Adipocyte (in vitro differentiated cells): ENCODE measurements at places on chromosomes 7 and 10.

- DNase-seq = no peak
Observed at GRCh38 chr10:17212802-17213221, 11.3 kb upstream of the TRDMT1 start.

GRCh38 chr7:155843426-155844018 lies 31.3 kb upstream of the SHH start:
- DNase-seq = no peak

DNA sequence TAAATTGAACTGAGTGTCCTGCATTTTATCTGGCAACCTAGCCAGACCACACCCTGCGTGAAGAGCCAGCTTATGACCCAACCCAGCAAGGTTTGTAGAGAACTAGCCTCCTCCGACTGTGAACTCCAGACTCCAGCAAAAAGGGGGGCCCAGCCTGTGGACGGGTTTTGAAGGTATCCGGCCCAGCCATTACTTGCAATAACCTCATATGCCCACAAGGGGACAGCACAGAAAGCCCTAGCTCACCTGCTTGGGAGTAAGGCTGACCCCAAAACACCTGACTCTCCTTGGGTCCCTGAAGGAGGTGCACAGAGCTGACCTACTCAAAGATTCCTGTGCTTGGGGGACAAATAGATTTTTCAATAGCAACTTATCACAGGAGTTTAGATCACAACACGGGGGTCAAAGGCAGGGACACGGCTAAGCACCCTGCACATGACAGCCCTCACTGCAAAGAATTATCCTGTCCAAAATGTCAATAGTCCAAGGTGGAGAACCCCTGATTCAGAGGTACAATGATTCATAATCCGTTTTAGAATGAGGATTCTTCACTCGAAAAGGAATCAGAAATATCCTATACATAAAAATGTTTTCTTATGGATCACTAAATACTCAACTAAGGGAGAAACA lies 4.6 kb downstream of the TRPV6 start:
- peak; percentile 46 for DNase-seq

DNA sequence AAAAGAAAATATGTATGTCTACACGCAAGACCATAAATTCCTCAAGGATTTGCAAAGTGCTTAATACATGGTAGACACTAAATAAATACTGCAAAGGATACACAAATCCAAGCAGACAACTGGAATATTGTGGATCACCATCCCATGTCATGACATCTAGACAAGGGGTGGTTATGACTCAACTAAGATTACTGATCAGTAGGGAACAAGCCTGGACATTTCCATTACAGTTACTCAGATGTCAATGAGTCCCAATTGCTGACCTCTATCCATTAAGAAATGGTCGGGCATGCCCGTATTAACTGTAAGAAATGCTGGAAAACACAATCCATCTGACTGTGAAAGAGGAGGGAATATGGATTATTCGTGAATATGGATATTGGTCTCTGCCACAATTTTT lies 27.6 kb upstream of the RUFY2 start:
- DNase-seq = no peak

GRCh38 chr7:100466653-100467605 lies 2.9 kb upstream of the SPACDR start:
- no peak for DNase-seq

DNA sequence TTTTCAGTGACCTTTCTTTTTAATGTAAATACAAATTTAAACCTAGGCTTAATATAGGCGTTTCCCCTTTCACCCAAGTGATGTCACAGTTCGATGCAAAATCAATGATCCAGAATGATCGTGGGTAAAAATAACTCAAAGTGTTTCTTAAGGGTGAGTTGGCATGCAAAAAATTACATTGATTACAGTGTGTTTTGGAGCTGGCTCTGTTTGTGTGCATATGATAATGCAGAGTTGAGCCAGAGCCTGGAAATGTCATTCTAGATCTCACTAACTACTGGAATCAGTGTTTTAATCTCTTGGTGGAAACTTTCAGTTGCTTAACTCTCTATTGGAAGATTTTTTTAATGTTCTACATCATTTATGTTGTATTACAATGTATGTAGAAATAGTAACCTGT lies 72.5 kb upstream of the MXI1 start:
- peak; percentile 34 for DNase-seq

GRCh38 chr10:116150606-116151005 lies 122.4 kb downstream of the GFRA1 start:
- no peak for DNase-seq

DNA sequence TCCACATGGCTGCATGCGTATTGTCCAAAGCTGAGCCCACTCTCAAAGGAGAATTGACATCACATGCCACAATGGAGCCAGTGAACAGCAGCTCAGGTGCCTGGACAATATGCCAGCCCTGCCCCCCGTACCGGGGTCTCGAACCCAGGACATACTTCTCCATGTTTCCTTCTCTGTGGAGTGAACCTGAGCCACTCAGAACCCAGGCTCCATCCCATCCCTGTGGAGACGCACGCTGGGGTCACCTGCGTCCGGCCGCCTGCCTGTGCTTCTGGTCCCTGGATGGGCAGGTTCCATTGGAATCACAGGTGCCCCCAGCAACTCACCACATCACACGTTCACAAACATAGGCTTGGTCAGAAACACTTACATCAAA lies 229.8 kb downstream of the DNAJB6 start:
- no peak for DNase-seq

- no peak for DNase-seq
Observed at GRCh38 chr7:95530881-95531280, 45.1 kb downstream of the ASB4 start.

DNA sequence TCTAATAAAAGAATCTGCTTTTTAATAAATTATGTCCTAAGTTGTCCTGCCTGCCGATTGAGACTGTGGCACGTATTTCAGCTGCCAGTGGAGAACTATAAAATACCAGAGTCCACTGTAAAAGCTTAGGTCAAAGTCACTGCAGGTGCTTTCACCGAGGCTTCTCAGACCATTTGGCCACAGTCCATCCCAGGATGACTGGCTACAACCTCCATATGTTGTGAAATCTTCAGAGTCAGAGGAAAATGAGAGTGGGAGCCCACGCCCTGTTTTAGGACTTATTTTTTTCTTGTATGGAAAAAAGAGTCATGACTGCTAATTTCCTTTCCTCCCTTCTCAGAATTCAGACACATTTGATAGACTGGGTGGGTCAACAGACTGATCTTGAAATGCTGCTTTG lies 182.9 kb downstream of the ANK3 start:
- peak; percentile 34 for DNase-seq

DNA sequence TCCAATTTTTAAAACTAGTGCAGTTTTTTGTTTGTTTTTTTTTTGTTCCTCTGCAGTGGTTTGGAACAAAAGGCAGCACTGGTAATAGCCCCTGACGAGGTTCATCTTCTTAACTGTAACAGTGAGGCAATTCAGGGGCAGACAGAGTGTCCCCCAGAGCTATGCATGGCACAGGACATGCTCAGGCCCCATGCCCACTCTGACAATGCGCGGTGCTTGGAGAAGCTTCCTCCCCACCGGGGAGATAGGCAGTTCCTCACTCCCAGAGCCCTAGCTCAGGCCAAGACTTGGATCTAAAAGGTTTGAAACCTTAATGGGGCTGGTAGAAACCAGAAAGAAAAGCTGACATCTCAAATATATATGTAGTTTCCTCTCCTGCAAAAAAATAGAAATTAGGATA lies 17.9 kb upstream of the MPP7 start:
- no peak for DNase-seq

GRCh38 chr10:122988501-122988900 lies 8.3 kb downstream of the PSTK start:
- no peak for DNase-seq

GRCh38 chr10:61662794-61663259 lies at the start of gene CABCOCO1:
Gene CABCOCO1, plus strand, starts transcription at chr10:61662929. Its CDS starts 44 bp downstream, at chr10:61662973.
- DNase-seq = peak; percentile 81

- DNase-seq = no peak
Observed at GRCh38 chr10:11141571-11142091, 124.0 kb downstream of the CELF2 start.

DNA sequence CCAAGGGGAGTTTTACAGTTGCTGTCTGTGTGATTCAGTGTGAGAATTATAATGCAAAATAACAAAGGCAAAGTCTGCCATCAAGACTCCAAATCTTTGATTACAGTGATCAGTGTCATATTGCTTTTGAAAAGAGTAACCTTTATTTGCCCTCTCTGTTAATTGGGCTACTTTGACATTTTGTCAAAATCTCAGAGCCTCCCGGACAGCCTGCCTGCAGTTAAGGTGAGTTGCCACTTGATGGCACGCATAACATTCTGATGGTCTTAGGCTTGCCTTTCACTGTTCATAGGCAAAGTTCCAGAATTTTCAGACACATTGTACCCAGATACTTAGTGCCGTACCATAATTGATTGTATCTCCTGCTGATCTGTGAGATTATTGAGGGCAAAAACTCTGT lies 253.5 kb downstream of the ABCA13 start:
- no peak for DNase-seq

DNA sequence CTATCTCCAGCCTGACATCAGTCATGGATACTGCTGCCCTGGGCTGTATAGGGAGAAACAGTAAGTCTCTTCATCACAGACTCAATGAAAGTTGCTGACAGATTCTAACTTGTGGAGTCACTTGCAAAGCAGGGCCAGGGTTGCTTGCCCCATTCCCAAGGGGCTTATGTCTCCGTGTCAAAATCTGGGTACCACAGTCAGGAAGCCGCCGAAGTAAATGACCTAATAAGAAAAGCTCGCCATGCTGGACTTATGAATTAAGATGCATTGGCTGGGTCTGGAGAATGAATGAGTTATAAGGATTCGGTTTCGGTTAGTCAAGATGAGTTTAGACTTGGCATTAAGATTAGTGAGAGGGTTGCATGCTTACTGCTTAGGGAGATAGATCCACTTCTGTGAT lies 10.8 kb upstream of the OR6V1 start:
- DNase-seq = no peak

DNA sequence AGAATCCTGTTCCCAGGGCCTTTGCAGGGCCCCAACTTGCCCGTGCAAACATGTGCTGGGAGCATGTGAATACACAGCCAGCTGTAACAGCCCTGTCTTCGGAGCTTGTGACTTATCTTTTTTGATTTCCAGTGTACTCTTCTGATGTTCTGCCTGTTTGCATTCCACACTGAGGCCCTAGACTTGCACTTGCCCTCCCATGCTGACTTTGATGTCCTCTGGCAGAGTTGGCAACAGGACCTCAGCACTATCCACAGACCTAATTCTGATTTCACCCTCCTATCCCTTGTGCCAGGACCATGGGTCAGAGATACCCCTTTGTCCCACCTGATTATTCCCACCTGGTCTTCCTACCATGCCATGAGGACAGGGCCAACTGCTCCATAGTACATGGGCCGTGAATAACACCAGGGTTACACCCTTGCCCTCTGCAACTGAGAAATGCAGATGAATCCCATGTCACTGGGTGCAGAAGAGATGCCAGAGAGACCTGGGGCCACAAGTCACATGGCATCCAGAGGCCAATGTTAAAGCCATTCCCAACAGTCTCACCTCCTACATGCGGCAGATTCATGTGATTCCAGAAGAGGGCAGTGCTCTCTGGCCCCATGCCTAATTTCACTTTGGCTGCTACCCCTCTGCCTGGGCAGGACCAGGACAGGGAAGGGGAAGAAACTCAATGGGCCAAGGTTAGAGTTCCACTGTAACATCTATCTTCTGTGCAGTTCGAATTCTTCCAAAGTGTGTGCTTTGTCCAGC lies 43.0 kb downstream of the SCRN1 start:
- peak; percentile 16 for DNase-seq

- DNase-seq = peak; percentile 95
Observed at GRCh38 chr10:92757066-92757710, 67.4 kb downstream of the HHEX start.

DNA sequence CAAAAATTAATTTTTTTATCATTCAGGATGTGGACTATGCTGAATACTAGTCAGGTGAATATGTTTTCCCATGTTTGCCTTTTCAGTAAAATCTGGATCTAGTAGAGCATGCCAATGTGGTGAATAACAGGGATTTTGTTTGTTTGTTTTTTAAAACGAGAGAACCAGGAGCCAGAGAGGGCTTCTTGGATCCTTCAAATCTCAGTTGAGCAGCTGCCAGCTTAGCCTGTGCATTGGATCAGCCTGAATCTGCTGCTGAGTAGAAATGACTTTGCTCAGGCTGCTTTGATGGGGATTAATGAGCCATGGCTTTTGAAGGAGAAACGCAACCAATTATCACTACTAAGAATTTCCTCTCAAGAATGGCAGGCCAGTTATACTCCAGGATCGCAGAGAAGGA lies 493.8 kb downstream of the ARL4A start:
- peak; percentile 30 for DNase-seq

- DNase-seq = no peak
Observed at GRCh38 chr10:35103882-35104281, 13.7 kb upstream of the CUL2 start.

GRCh38 chr7:28269700-28270361 lies 89.2 kb upstream of the JAZF1 start:
- DNase-seq = no peak

DNA sequence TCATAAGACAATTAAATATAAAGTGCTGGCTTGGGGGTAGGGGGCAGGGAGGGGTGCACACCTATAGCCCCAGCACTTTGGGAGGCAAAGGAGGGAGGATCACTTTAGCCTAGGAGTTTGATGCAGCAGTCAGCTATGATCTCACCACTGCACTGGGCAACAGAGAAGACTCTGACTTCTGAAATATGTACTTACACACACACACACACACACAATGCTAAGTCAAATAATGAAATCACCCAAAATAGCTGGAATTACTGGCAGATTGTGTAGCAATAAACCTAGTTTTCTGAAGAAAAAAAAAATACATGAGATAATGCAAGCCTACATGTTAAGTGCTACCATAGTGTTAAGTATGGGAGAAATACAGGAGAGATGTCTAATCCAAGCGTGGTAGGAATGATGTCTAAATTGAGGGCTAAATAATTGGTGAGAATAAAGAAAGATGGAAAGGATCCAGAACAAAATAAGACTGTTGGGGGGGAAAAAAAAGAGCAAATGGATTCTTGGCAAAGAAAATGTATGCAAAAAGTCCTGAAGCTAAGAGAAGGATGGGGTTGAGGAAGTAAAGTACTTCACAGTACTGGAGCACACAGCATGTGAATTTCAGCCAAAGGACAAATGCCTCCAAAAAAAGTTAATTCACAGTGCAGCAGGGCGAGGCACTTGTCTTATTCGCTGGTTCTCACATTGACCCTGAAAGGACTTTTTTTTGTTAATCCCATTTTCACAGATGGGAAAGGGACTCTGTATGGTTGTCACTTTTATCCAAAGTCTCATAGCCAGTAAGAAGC lies 73.9 kb downstream of the IGF2BP3 start:
- DNase-seq = peak; percentile 88

DNA sequence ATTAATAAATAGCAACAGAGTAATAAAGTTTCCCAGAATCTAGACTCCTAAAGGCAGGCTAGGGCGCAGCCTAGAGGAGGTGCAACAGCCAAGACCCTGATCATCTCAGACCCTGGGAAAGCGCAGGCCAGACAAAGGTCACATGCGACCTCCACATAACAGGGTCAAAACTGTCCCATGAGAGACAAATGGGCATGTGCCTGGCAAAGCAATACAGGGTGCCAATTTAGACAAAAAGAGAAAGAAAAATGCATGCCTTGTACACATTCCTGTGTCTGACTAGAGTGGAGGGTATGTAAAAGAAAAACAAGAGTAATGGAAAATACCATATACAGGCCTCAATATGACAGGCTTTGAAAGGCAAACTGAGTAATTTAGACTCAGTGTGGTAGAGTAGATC lies 22.2 kb downstream of the MPP7 start:
- peak; percentile 82 for DNase-seq

GRCh38 chr10:5876181-5876768 lies 13.4 kb downstream of the ANKRD16 start:
- DNase-seq = peak; percentile 87

GRCh38 chr7:139944248-139944647 lies 115.2 kb downstream of the TBXAS1 start:
- no peak for DNase-seq
